ENCODE measurements at places on chromosomes 2 and 18.
A peak's percentile ranks its signal among the peaks of the same experiment; 100 is the strongest.

DNA sequence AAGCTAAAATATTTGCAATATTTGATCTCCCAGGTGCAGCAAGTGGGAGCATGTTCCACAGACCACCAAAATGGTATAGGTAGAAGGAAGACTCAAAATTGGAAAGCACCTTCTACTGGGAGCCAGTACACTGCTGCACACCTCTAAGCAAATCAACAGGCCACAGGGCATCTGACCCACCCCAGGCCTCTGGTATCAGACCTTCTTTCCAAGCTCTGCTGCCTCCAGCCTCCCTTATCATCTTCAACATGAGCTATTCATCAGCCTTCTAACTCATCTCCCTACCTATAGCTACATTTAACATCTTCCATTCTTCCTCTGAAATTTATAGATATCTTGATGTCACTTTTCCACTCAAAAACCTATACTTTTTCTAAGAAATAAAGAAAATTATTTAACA lies 294.8 kb downstream of the ZEB2 start:
- no peak for DNase-seq

- DNase-seq = peak; percentile 98
Measured at GRCh38 chr2:100562613-100563406, at the start of gene PDCL3. Gene PDCL3 (plus strand): TSS chr2:100562993. CDS start chr2:100563068, 75 bp downstream.

DNA sequence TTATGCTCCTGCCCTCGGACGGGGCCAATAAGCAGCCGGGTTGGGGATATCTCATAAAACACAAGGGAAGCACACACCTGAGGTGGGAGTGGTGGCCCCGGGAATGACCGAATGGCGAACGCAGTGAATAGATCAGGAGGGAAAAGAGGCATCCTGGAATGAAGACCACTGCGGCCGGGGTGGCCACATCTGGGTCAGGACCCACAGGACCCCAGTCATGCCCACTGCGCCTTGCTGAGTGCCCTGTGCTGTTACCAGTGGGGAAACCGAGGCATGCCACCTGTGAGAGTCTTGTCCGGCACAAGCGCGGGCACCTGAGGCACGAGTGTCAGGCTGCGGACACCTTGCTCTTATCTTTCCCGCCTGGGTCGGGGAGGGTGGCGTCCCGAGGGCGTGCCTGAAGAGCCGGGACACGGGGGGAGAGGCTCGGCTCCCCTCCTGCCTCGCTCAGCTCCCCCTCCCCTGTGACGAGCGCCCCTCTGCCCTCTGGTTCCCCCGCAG lies 1.6 kb downstream of the PDCD1 start:
- no peak for DNase-seq

GRCh38 chr2:133953524-133953923 lies 300.3 kb upstream of the MGAT5 start:
- no peak for DNase-seq

- DNase-seq = no peak
Measured at GRCh38 chr2:65539633-65540032, 107.2 kb upstream of the SPRED2 start.

DNA sequence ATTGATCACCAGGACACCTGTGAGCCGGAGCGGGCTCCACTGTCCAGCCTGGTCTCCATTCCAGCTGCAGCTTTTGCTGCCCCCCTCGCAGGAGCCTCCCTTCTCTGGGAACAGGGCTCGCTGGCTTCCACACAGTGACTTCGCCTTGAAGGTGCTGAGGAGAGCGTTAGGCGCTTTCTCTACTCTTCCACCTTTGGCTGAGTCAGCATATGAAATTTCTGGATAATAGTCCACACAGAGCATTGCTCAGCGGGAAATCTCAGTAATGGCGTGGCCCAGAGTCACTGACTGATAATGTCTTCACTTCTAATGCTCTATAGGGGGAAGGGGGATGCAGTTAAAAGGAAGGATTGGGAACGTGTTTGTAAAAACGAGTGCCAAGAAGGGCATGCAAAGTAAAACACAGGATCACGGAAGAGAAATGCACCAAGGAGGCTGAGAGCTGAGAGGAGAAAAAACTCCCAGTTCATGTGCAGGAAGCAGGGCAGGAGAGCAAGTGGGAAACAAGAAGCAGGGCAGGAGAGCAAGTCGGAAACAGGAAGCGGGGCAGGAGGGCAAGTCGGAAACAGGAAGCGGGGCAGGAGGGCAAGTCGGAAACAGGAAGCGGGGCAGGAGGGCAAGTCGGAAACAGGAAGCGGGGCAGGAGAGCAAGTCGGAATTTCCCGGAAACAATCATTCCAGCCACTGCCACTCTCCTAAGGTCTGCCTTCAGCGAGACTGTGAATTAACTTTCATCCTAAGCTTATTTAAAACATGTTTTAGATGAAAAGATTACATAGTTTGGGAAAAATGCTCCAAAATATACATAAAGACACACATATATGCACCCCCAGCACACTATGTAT lies 77.7 kb downstream of the MYT1L start:
- DNase-seq = no peak

DNA sequence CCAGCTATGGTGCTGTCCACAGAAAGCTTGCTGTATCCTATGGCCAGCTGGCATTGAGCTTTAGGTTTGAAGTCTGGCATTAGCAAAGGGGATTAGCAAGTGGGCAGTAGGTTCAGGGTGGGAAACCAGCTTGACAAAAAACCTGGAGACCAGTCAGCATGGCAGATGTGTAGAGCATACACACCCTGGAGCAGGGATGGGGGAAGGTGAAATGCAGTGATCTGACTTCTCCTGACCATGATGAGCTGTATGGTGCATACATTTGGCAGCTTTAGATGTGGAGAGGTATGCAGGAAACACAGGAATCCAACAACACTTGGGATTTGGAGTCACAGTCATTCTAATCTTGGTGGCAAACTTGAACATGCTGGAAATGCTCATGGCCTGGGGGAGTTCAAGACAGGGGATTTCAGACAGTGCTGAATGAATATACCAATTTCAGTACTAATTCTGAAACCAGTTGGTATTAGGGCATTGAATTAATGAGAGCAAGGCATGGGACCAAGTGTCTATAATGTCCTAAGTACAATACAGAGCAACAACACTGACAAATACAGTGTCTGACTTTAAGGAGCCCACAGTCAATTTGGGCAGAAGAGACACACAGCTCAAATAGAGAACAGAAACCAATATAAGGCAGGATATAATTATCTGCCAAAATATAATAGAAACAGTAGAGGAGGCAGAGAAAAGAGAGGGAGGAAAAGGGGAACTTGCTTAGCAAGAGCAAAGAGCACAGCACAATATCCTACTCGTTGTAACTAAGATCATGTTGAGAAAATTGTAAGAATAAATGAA lies 11.8 kb downstream of the ARHGAP15 start:
- DNase-seq = no peak

GRCh38 chr2:50651676-50652075 lies 380.3 kb downstream of the NRXN1 start:
- DNase-seq = no peak

DNA sequence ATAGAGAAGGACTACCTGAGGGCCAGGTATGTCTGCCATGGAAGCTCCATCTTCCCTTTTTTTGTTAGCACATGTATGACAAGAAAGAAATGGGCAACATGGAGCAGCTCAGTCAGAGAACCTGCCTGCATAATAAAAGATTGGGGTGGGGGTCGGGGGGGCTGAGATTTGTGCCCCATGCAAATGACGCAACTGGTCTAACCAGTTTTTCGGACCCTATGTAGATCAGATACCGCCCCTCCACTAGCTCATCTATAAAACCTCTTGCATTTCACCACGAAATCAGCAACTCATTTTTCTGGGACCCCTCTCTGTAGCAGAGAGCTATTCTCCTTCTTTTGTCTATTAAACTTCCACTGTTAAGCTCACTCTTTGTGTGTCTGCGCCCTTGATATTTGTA lies 657.2 kb downstream of the ERBB4 start:
- no peak for DNase-seq

- no peak for DNase-seq
Measured at GRCh38 chr2:49988276-49988675, 834.0 kb upstream of the FSHR start.

- no peak for DNase-seq
Measured at GRCh38 chr2:140658760-140659692, 1471.8 kb downstream of the LRP1B start.

- DNase-seq = no peak
Measured at GRCh38 chr2:47087051-47087450, 68.1 kb downstream of the STPG4 start.

DNA sequence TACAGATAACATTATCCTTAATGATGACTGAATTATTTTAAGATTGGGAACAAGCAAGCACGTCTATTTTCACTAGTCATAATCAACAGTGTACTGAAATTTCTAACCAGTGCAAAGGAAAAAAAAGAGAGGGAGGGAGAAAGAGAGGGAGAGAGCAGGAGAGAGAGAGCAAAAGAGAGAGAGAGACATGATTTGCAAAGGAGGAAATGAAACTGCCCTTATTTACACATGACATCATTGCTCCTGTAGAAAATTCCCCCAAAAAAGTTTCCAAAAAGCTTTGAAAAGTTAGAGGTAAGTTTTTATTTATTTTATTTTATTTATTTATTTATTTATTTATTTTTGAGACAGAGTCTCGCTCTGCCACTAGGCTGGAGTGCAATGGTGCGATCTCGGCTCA lies 355.3 kb upstream of the CELF4 start:
- no peak for DNase-seq

DNA sequence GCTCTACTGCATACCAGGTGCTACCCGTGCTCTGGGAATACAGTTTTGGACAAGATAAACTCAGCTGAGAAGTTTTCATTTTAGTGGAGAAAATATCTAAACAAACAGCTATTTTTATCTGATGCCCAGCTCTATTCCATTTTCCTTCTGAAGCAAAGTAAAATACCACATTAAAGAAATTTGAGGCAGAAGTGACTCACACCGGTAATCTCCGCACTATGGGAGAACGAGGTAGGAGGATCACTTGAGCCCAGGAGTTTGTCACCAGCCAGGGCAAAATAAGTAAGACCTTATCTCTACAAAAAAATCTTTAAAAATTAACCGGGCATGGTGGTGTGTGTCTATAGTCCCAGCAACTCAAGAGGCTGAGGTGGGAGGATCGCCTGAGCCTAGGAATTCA lies 416.2 kb upstream of the LYPD1 start:
- DNase-seq = no peak

GRCh38 chr18:3297025-3297984 lies 35.4 kb downstream of the MYL12B start:
- peak; percentile 77 for DNase-seq

GRCh38 chr2:190311893-190312634 lies 7.6 kb downstream of the HIBCH start:
- DNase-seq = no peak

DNA sequence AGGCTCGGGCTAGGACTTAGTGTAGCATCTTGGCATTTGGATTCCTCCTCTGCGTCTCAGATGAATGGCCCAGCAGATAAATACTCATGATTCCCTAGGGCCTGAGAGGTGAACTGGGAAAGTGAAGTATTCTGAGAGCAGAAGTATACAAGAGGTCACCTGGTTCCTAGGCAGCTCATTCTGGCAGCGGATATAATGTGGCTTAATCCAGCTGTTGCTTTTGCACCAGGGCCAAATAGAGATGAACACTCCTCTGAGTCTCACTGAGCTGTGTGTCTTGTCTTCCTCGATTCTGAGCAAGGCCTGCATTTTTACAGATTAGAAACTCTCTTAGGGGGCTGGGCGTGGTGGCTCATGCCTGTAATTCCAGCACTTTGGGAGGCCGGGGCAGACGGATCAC lies 196.1 kb downstream of the SLC4A3 start:
- DNase-seq = no peak

GRCh38 chr2:144364944-144365738 lies 154.8 kb downstream of the ZEB2 start:
- DNase-seq = peak; percentile 50

GRCh38 chr2:54546923-54547720 lies 91.0 kb downstream of the SPTBN1 start:
- no peak for DNase-seq

DNA sequence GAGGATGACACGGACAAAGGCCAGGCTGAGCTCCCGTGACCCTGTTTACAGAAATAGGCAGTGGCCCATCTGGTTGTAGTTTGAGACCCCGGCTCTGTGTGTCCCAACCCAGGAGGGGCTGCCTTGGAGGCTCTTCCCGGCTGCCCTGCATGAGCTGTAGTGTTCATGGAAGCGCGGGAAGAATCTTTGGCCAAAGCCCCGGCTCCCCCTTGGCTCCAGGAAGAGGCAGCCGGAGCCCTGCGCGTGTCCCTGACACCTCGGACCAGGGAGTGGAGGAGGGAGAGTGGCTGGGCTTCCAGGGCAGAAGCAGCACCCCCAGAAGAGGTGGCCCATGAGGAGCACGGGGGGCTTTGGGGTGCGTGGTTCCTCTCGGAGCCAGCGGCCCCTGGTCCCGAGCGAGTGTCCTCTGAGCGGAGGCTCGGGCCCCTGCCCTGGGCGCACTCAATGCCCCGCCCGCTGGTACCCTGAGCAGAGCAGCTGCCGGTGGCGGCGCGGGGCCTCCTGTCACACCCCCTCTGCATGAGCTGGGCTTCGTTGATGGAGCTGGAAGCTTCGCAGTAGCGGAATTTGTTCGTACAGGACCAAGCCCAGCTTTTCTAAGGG lies 21.7 kb downstream of the GPR35 start:
- DNase-seq = no peak

- DNase-seq = no peak
Measured at GRCh38 chr2:56590611-56591010, 406.8 kb downstream of the CCDC85A start.

GRCh38 chr2:172613040-172613439 lies 57.1 kb downstream of the PDK1 start:
- peak; percentile 34 for DNase-seq

GRCh38 chr2:45889620-45890370 lies 238.3 kb downstream of the PRKCE start:
- no peak for DNase-seq

DNA sequence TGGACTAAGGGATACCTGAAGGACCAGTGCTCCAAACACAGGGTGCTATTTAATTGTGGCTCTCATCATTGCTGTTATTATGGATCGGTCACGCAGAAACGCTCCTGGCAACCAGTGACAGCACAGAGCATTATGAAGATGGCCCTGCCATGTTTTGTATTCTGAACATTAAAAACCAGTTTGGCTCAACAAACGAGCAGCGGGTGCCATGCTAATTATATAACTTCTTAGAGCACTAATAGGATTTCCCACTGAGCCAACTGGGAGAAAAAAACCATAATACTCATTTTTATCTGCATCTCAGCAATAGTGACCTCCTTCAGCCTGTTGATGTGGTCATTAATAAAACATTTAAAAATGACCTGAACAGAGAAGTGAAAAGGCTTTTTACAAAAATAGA lies 212.8 kb downstream of the STK39 start:
- no peak for DNase-seq

DNA sequence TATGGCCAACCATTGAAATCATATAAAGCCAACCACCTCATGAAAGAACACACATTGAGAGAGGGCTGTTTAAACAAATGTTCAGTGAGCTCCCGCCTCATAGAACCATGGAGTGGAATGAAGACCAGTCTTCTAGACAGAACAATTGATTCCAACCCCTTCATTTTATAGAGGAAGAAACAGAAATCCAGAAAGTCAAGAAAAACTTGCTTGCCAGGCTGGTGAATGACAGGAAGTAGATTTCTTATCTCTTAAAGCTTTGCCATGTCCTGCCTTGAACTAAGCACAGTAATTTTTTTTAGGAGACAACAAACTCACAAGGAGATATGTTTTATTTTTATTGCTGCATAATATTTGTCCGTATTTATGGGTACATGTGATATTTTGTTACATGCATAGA lies 16.5 kb upstream of the NRP2 start:
- no peak for DNase-seq
